ENCODE measurements at places on chromosomes 2 and 18.

- no peak for DNase-seq
Observed at GRCh38 chr2:159867567-159868361, 69.8 kb upstream of the CD302 start.

DNA sequence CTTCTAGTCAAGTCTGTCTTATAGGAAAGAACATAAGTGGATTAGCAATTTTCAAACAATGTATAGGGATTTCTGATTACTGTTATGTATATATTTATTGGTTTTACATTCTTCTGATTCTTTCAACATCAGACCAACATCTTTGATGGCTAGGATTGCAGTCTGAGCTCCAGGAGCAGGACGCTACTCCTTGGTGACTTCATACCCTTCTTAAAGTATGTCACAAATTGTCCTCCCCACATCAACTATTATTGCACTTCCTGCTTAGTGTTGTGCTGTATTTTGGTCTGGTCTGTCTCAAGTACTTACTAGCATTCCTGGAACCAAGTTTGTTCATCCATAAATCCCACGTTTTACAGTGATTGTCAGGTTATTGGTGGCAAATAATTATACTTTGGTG is 49.0 kb downstream of the MAP2 start:
- no peak for DNase-seq

- DNase-seq: no peak
Observed at GRCh38 chr2:172813314-172813888, 77.8 kb downstream of the RAPGEF4 start.

- peak; percentile 10 for DNase-seq
Observed at GRCh38 chr2:190318931-190319554, 583 bp downstream of the HIBCH start.

DNA sequence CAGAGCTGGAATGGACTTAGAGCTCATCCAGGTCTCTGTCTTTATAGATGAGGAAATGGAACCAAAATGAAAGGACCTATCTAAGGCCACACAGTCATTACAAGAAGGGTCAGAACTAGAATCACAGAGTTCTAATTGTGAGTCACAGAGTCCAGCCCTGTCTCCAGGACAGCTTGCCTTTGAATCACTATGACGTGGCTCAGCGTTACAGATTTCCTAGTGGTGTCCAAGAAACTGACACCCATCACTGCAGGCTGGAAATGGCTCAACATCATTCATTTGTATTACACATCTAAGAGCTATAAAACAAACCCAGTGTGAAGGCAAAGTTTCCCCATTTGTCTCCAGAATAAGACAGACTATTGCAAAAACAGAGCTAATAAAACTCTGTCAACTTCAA is 164.3 kb upstream of the SIX2 start:
- DNase-seq: no peak

- DNase-seq: no peak
Observed at GRCh38 chr2:62774555-62775366, 69.2 kb downstream of the EHBP1 start.

GRCh38 chr2:178223806-178224205 is 29.5 kb downstream of the OSBPL6 start:
- no peak for DNase-seq

- DNase-seq: no peak
Observed at GRCh38 chr2:105951384-105951694, 206.6 kb downstream of the NCK2 start.

DNA sequence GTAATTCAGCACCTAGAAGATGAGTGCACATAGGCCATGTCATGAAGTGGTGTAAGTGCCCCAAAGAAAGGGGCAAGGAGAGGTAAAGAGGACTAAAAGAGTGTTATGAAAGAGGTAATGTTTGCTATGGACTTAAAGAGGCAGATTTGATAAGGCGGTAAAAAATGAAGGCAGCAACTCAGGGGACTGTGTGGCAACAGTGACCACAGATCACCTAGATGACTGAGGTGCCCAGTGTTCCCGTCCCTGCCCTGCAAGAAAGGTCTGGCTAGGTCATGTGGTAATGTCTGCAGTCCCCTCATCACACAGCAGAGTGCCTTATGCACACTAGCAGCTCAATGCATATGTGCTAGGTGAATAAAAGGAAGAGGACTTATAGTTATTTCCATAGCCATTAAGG is 356.8 kb downstream of the LRRTM1 start:
- DNase-seq: no peak

DNA sequence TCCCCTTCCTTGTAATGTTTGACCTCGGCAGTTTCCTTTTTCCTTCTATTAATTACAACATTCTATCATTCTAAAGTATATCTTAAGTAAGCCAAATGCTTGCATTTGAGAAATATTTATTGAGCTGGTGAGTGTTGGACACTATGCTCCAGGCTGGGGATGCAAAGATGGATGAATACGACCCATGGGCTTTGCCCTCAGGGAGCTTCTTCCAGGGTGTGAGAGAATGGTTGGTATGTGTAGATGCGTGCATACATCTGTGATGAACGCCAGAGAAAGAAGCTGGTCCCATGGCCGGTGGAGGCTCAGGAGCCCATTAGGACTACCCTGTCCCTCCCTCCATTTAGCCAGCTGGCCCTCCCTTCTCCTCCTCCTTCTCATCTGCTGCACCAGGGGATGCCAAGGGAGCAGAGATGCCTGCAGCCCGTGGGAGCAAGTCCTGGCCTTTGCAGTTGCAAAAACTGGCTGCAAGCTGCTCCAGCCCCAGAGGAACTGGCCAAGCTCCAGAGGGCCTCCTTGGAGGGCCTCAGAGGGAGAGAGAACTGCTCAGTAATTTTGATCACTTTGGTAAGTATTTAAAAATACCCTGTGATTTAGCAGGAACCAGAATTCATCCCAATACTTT is 65.7 kb upstream of the FOSL2 start:
- no peak for DNase-seq

- no peak for DNase-seq
Observed at GRCh38 chr18:77763530-77764145, 514.0 kb downstream of the GALR1 start.

DNA sequence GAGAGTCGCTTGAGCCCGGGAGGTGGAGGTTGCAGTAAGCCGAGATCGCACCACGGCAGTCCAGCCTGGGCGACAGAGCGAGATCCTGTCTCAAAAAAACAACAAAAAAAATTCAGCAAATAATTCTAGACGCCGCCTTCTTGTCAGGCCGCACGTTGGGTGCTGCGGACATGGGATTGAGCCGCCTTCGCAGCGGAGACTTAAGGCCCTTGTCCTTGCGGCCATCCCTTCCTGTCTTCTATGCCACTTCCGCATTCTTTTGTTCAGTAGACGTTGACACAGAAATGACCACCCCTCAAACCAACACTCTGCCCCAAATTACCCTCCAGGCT is 15.8 kb downstream of the PTPN18 start:
- DNase-seq: no peak

DNA sequence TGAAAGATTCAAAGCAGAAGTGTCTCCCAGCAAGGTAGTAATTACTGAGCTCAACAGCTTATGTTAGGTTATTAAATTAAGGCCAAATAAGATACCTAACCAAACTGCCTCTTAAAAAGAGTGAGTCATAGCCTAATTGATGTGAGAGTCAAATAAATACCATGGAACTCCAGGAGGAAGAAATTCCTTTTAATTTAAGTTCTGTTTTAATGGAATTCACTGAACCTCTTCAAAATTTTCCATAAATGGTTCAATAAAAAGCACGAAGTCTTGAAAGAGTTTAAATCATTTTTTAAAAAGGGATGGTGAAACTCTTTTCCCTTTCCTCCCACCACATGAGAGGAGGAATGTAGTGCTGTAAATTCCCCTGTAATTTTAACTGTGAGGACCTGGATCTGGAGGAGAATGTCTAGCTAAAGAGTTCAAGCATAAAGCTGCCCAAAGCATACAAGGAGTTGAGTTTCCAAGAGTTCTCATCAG is 180.8 kb upstream of the MMADHC start:
- no peak for DNase-seq

GRCh38 chr18:56712761-56713160 is 61.6 kb downstream of the WDR7 start:
- no peak for DNase-seq

DNA sequence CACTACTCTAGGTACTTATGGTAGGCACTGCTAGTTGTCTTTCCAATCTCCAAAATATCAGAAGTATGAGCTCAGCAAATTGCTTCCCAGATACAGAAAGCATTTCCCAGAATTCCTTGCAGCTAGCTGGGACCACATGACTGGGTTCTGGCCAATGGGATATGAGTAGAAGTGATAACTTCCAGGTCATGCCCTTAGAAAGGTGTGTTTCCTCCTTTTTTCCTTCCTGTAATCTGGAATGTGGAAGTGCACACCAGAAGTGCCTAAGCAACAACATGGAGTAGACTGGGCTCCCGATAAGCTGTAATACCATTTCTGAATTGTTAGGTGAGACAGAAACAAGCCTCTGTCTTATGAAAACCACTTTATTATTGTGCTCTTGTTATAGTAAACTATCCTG is 279.8 kb downstream of the ZNF385B start:
- DNase-seq: no peak

DNA sequence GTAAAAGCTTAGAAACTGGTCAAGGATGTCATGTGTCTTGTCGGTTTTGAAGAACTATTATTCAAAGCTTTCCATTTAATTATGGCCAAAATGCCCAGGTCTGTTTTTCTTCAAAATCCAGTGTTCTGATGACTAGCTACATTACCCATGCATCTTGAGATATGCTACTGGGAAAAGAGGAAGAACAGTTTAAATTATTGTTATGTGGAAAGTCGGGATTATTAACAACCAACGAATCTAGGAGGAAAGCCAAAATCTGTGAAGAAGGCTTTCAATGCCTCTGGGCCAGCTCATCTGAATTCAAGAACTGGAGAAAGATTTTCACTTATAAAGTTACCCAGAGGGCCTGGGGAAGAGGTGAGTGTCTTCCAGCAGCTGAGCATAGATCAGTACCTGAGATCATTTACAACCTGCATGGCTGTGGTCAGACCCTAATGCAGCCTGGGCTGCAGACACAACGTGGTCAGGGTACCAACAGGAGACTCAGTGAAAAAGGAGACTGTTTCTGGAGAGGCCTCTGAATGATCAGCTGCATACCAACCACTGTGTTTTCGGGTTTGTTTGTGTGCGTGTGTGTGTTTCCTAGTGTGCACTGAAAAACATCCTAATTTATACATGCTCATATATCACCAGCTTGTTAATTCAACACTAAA is 308.5 kb downstream of the NRXN1 start:
- no peak for DNase-seq

DNA sequence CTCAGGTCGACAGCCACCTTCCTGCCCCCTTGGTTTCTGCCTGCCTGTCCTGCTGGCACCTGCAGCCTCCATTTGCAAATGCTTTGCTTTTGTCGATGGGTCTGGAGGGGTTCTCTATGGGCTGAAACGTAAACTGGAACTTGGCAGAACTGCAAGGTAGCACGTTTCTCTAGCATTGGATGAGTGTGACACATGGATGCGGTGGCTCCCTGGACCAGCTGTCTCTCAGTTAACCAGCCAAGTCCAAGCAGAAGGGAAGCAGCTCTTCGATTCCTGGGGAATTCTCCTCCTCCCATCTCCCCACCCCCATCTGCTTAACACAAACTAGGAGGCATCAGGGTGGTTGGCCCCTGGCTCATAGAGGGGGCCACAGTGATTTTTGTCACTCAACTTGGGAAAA is 57.3 kb downstream of the ITGB1BP1 start:
- DNase-seq: no peak

- DNase-seq: no peak
Observed at GRCh38 chr2:28163028-28163427, 229.6 kb upstream of the FOSL2 start.

Data from activated naive CD8-positive, alpha-beta T cell treated with anti-CD3 and anti-CD28 coated beads, Interleukin-2, amount 50 U/mL, for 24 hours (primary cell).